ENCODE measurements at places on chromosomes 4 and X. TPM values are rescaled to one million over a fixed set of nuclear protein-coding genes. Genes with fewer than 3 reads are reported as not detected.
A peak's percentile ranks its signal among the peaks of the same experiment; 100 is the strongest.

DNA sequence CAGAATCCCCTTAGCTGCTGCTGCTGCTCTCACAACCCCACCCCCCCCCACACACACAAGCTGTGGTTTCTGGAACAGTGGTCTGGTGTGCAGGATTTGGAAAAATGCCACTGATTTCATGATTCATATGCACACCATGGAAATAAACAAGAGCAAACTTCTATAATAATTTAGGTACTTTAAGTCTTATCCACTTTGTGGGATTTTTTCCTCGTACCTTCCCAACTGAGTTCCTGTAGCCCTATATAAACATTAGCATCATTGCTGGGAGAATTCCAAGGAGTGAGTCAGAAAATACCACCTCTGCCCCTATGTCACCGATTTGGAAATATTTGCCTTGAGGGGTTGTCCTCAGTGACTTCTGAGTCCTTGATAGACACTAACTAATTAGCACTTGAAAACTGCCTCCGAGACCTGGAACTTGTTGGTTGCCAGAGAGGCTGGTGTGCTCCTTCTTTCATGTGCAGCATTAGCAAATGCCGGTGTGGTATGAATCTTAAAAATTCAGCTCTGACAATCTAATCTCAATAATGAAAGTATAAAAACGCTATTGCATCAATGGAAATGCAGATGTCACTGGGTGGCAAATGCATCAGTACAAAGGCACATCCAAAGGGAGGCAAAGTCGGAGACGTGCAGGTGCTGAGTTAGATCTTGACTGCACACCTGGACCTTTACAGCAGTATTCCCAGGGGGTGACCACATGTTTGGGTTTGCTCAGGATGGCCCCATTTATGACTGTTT is 61.8 kb downstream of the CPE start:
- no peak overlapping the region for H3K27ac ChIP-seq
- H3K36me3 ChIP-seq = no peaks in the 10 kb centered on the region
- DNase-seq = no peak
- H3K27me3 ChIP-seq = peaks cover 2% of the 10 kb centered on the region
- H3K4me3 ChIP-seq = no peak overlapping the region

The IBSP gene
- total RNA-seq = not detected

The ARHGAP24 gene
- 25.7 TPM for total RNA-seq

DNA sequence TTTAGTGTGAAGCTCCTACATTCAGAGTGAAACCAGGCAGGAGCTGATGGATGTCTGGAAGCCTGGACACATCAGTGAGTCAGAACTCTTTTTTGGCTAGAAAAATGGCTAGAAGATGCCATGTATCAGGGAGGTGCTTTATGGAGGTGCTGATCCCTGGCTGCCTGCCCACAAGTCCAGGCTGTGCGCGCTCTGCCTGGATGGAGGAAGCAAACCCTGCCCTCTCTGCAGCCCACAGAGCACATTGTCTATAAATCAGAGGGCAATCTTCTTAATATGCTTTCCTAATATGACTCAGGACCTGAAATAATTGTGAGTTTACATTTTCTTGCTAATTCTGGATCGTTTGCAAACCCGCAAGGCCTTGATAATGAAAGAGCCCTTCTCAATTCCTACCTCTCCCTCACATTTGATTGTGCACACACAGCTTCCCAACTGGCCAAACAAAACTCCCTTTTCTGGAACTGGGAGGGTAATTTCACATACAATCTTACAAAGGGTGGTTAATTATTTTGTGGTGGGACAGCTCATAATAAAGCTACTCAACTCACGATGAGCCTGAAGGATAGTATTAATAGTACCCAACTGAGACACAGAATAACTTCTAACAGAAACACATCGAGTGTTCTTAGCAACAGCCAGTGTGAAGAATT is 11.7 kb downstream of the MFAP3L start:
- no peaks in the 10 kb centered on the region for H3K4me1 ChIP-seq
- H3K27ac ChIP-seq = no peak overlapping the region
- no peaks in the 10 kb centered on the region for H3K27me3 ChIP-seq
- DNase-seq = no peak

DNA sequence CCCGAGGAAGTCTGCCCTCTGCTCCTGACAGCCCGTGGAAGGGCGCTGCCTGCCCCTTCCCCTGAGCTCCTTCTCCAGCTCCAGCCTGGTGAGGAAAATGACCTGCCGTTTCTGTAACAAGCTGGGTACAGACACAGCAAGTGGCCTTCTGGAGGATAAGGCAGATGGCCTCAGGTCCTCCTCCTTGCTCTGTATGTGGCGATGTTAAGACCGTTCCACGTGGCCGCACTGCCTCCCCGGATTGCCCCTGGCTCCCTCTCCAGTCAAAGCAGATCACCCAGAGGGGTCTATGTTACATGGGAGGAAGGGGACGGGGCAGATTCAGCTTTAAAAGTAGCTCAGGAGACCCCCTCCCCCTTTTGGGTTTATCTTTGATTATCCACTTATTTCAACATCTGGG is 80.3 kb upstream of the GATB start:
- H3K4me1 ChIP-seq = no peaks in the 10 kb centered on the region
- no peak overlapping the region for H3K4me3 ChIP-seq
- no peaks in the 10 kb centered on the region for H3K27me3 ChIP-seq
- no peak for DNase-seq
- no peaks in the 10 kb centered on the region for H3K36me3 ChIP-seq

The SLC9B1 gene
- not detected for total RNA-seq

DNA sequence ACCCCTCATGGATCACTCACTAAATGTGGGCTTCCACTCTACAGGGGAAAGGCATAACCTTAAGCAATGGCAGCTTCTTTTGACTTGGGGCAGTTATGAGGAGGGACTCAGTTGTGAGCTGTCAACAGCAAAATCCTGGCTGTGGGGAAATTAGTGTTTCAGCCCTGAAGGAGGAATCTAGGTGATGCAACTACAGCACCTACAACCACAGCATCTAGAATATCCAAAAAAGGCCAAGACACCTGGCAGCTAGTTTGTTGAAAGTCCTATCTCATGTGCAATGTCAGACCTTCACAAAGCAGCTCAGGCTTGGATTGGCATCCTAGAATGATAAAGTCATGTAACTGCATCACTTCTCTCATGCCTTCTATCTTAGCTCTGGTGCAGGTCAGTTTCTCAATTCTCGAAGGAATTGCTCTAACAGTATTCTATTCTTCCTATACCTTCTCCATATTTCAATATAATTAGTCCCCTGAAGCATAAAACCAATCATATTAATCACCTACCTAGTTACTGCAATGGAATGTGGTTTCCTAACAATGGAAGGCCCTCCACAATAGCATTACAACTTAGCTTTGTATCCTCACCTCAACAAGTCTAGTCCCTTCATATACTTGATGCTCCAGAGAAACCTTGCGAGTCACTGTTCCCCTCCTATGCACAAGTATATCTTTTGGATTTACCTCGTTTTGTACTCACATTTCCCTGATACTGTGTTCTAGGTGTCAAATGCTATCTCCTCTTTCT is 5.5 kb upstream of the ANTXR2 start:
- peak overlapping the region; percentile 19 for H3K4me3 ChIP-seq
- H3K36me3 ChIP-seq = no peaks in the 10 kb centered on the region
- peaks cover 4% of the 10 kb centered on the region for H3K27me3 ChIP-seq
- no peak overlapping the region for H3K27ac ChIP-seq

The SPATA18 gene
- total RNA-seq = 2.5 TPM

GRCh38 chr4:177041356-177041755 is 248.6 kb upstream of the VEGFC start:
- DNase-seq = no peak
- H3K27ac ChIP-seq = no peak overlapping the region
- no peaks in the 10 kb centered on the region for H3K27me3 ChIP-seq

The SLC49A3 gene
- 3.1 TPM for total RNA-seq

The ARAP2 gene
- total RNA-seq = 1.4 TPM

DNA sequence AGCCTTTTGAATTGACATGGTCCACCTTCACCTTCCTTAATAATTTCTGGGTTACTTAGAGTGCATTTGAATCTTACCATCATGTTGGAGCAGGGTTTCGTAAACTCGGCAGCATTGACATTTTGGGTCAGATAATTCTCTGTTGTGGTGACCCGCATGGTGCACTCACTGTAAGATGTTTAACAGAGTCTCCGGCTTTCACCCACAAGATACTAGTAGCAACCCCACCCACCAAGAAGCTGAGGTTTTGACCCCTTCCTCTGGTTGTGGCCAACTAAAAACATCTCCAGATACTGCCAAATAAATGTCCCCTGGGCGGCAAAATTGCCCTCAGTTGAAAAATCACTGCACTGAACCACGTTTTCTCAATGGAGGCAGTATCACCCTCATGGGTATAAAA is 62.7 kb downstream of the CHST7 start:
- DNase-seq = no peak
- no peaks in the 10 kb centered on the region for H3K27me3 ChIP-seq
- no peak overlapping the region for H3K27ac ChIP-seq
- H3K4me1 ChIP-seq = no peaks in the 10 kb centered on the region

GRCh38 chr4:182235021-182235795 is 8.0 kb upstream of the TENM3 start:
- no peaks in the 10 kb centered on the region for H3K36me3 ChIP-seq
- DNase-seq = no peak
- H3K27me3 ChIP-seq = no peaks in the 10 kb centered on the region
- H3K27ac ChIP-seq = no peak overlapping the region
- H3K4me1 ChIP-seq = no peaks in the 10 kb centered on the region

GRCh38 chr4:134935320-134935719 is 733.7 kb upstream of the PABPC4L start:
- H3K4me1 ChIP-seq = no peaks in the 10 kb centered on the region
- no peak for DNase-seq
- no peaks in the 10 kb centered on the region for H3K27me3 ChIP-seq
- H3K4me3 ChIP-seq = no peak overlapping the region
- H3K36me3 ChIP-seq = no peaks in the 10 kb centered on the region
- no peak overlapping the region for H3K27ac ChIP-seq

GRCh38 chrX:103565752-103566151 is 19.6 kb upstream of the TCEAL4 start:
- no peaks in the 10 kb centered on the region for H3K36me3 ChIP-seq
- H3K27ac ChIP-seq = no peak overlapping the region
- no peaks in the 10 kb centered on the region for H3K4me1 ChIP-seq
- DNase-seq = no peak
- no peaks in the 10 kb centered on the region for H3K27me3 ChIP-seq

The RNF150 gene
- 4.0 TPM for total RNA-seq

The PLP2 gene
- total RNA-seq = 70.3 TPM

The CCSER1 gene
- 0.86 TPM for total RNA-seq

GRCh38 chrX:44747969-44748368 is 95.9 kb upstream of the DUSP21 start:
- no peak for DNase-seq
- no peaks in the 10 kb centered on the region for H3K36me3 ChIP-seq
- H3K27me3 ChIP-seq = no peaks in the 10 kb centered on the region
- no peaks in the 10 kb centered on the region for H3K4me1 ChIP-seq
- H3K4me3 ChIP-seq = no peak overlapping the region

DNA sequence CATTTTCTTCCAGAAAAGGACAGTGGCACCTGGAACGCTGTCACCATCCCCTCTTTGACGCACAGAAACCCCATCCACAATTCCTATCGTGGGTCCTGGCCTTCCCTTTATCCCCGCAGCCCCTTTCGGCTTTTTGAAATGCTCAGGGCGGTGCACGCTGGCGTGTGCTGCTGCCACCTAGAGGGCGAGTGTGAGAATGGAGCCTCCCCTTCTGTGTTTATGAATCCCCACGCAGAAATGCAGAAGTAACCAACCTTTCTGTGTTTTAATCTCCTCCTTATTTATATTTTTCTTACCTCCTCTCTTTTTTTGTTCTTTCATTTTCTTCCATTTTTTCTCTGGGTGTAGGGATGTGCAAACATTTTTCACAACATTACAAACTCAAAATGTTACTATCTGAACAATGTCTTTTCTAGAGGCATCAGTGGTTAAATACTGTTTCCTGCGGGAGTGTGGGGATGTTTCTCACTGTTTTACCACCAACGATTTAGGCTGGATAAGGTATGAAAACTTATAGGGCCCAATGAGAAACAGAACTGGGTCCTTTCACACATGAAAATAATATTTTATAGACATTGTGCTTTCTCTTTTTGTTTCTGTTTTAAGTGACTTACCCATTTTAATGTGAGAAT is 50.0 kb downstream of the TMA16 start:
- H3K4me1 ChIP-seq = no peaks in the 10 kb centered on the region
- no peak overlapping the region for H3K27ac ChIP-seq
- no peaks in the 10 kb centered on the region for H3K27me3 ChIP-seq
- H3K36me3 ChIP-seq = no peaks in the 10 kb centered on the region
- peak overlapping the region; percentile 41 for H3K4me3 ChIP-seq

The TCEAL6 gene
- total RNA-seq = not detected

DNA sequence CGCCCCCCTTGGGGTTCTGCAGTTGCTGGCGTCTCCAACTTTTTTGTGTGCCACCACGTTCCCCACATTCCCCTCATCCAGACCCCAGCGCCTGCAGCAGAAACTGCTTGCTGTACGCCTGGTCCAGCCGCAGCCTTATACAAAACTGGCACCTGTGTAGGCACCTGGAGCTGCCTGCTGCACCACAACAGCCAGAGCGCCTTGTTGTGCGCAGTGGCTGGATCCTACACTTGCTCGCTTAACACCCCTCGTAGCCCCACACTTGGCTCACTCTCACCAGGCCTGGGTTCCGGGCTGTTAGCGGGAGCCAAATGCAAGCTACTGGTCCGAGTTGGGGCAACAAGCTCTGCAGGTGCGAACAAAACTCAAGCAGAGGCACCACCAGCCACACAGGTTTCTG is 136.8 kb downstream of the TECRL start:
- no peak overlapping the region for H3K27ac ChIP-seq
- no peaks in the 10 kb centered on the region for H3K4me1 ChIP-seq
- H3K36me3 ChIP-seq = no peaks in the 10 kb centered on the region
- no peak for DNase-seq
- peak overlapping the region; percentile 59 for H3K4me3 ChIP-seq

DNA sequence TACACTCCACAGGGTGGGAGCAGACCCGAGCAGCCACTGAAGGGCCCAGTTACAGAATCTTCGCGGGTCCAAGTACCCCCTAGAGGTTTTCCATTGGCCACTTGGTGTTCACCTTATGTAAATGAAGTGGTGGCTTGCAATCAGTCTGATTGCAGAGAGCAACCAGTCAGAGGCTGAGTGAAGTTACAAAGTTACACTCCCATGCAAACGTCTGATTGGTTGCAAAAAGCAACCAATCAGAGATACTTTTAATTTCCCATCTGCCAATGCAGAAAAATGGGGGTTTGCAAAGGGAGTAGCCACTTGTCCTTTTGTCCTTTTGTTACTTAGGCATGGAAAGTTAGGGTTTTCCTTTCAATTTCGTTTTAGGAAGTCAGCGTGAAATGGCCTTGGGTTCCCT is 27.0 kb upstream of the NKAP start:
- H3K27me3 ChIP-seq = no peaks in the 10 kb centered on the region
- H3K27ac ChIP-seq = no peak overlapping the region
- H3K36me3 ChIP-seq = no peaks in the 10 kb centered on the region

- no peak overlapping the region for H3K4me3 ChIP-seq
- no peaks in the 10 kb centered on the region for H3K27me3 ChIP-seq
- no peak for DNase-seq
- H3K27ac ChIP-seq = no peak overlapping the region
- H3K4me1 ChIP-seq = no peaks in the 10 kb centered on the region
These were observed 331.0 kb upstream of the EMCN start for GRCh38 chr4:100848841-100849240.

The TMEM31 gene
- not detected for total RNA-seq
